ENCODE measurements at places on chromosomes 4 and X. TPM values are rescaled to one million over a fixed set of nuclear protein-coding genes. Genes with fewer than 3 reads are reported as not detected.
A peak's percentile ranks its signal among the peaks of the same experiment; 100 is the strongest.

JAKMIP1 gene
- total RNA-seq, result not detected

FAT4 gene
- total RNA-seq, result 16.8 TPM

TBX22 gene
- not detected for total RNA-seq

UGDH gene
- total RNA-seq, result 81.1 TPM

NSUN7 gene
- 5.0 TPM for total RNA-seq

TMPRSS11F gene
- not detected for total RNA-seq

WNK3 gene
- 3.3 TPM for total RNA-seq

PRRG3 gene
- not detected for total RNA-seq

DNA sequence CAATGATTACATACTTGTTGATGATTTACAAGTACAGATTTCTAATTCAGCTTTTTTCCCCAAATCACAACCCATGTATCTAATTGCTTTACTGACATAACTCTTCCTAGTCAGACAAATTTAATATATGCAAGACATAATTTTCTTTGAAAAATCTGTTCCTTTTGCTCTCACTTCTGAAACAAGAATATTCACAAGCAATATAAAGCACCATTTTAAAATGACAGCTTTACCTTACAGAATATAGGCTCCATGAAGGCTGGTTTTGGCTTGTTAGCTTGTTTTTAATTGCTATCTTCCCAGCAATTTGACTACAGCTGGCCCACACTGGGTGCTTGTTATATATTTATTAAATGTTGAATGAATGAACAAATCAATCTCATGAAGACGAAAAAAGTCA is 24.5 kb downstream of the GPM6A start:
- no peak overlapping the region for H3K27ac ChIP-seq
- no peaks in the 10 kb centered on the region for H3K4me1 ChIP-seq
- H3K4me3 ChIP-seq, result no peak overlapping the region
- DNase-seq, result no peak
- no peaks in the 10 kb centered on the region for H3K27me3 ChIP-seq
- H3K36me3 ChIP-seq, result no peaks in the 10 kb centered on the region

DNA sequence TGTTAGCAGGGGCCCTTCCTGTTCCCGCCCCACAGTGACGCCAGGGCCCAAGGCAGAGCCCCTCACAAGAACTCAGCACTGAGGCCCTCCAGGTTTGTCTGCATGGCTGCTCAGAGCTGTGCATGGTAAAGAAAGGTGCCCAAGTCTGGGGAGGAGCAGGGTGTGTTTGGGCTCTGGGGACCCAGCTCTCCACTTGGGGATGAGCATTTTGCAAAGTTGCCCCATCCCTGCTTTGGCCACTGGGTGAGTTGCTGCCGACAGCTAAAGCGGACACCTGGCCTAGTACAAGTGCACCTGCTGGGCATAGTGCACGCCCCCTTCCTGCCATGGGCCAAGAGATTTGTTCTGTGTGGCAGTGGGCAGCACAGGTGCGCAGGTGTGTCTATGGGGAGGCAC is 2.0 kb upstream of the MXD4 start:
- peaks cover 25% of the 10 kb centered on the region for H3K4me1 ChIP-seq
- H3K36me3 ChIP-seq, result no peaks in the 10 kb centered on the region
- DNase-seq, result no peak
- H3K4me3 ChIP-seq, result no peak overlapping the region
- no peaks in the 10 kb centered on the region for H3K27me3 ChIP-seq

GRCh38 chr4:180169394-180169793 is 2073.8 kb upstream of the TENM3 start:
- H3K36me3 ChIP-seq, result no peaks in the 10 kb centered on the region
- H3K4me3 ChIP-seq, result no peak overlapping the region
- no peaks in the 10 kb centered on the region for H3K27me3 ChIP-seq
- no peak overlapping the region for H3K27ac ChIP-seq
- H3K4me1 ChIP-seq, result no peaks in the 10 kb centered on the region

DNA sequence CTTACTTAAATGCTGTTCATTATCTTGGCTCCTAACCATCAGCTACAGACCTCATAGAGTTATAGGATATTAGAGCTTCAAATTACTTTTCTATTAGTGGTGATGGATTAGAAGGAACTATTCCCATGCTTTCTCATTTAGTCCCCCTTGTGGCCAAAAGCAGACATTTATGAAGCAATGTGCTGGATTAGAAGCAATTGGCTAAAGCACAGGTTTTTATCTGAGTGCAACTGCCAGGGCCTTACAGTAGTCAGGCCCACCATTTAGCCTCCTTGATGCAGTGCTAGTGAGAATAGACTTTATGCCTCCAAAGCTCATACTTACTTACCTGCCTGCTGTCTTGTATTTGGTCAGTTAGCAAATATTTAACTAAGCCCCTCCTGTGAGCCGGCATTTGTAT is 93.0 kb downstream of the TSPAN7 start:
- H3K4me1 ChIP-seq, result no peaks in the 10 kb centered on the region
- H3K4me3 ChIP-seq, result no peak overlapping the region
- no peaks in the 10 kb centered on the region for H3K36me3 ChIP-seq
- H3K27me3 ChIP-seq, result no peaks in the 10 kb centered on the region
- no peak overlapping the region for H3K27ac ChIP-seq

DNA sequence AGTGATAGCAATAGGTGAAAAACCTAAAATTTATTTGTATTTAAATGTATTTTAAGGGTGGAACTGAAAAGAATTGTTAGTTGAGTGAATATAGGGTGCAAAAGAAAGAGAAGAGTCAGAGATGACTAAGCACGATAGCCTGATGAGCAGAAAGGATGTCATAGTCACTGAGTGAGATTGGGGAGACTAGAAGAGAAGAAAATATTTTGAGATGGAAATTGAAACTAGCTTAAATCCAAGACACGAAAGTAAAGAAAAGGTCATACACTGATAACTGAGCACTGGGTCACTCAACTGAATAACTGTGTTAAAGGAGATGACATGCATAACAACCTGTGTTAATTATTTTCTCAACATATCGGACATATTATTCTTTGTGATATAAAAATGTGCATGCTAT is 55.5 kb downstream of the SPANXN4 start:
- H3K36me3 ChIP-seq, result no peaks in the 10 kb centered on the region
- no peaks in the 10 kb centered on the region for H3K27me3 ChIP-seq

- no peak overlapping the region for H3K27ac ChIP-seq
- H3K4me1 ChIP-seq, result no peaks in the 10 kb centered on the region
- DNase-seq, result no peak
- no peaks in the 10 kb centered on the region for H3K27me3 ChIP-seq
These were observed 444.2 kb upstream of the SLIT2 start for GRCh38 chr4:19807505-19807904.

DNA sequence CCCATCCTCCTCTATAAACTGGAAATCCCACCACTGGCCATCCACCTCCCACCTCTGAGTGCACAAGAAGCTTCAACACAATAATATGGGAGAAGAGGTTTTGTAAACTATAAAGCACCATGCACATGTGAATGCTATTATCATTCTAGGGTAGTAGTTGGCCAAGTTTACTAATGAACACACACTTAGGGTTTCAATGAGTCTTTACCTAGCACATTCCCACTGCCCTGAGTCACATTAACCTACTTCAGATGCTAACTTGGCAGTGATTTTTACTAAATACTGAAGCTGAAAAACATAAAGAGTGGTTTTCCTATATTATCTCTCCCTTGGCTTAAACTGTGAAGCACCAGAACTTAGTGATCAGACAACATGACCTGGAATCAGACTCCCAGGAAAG is 93.9 kb downstream of the SH3KBP1 start:
- no peaks in the 10 kb centered on the region for H3K27me3 ChIP-seq
- no peaks in the 10 kb centered on the region for H3K36me3 ChIP-seq
- H3K4me3 ChIP-seq, result no peak overlapping the region
- H3K4me1 ChIP-seq, result no peaks in the 10 kb centered on the region
- DNase-seq, result no peak

DNA sequence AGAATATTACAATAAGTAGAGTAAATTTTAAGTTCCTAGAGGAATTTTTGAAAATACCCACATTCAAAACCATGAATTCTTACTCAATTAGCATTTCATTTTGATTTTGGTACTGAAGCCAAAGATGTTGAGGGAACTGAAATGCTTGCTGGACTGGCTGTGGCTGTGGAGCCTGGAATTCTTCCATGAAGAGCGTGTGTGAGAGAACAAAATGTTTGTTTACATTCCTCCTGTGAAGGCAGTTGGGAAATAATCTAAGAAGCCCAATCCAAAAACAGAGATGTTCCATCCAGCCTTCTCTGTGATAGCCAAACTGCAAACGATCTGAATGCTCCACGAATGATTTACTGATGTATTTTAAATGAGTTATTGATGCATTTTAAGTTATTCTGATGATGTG is 3.8 kb upstream of the ADH1B start:
- peak overlapping the region; percentile 81 for H3K27ac ChIP-seq
- H3K27me3 ChIP-seq, result no peaks in the 10 kb centered on the region
- no peak overlapping the region for H3K4me3 ChIP-seq
- peaks cover 24% of the 10 kb centered on the region for H3K4me1 ChIP-seq

- H3K27ac ChIP-seq, result no peak overlapping the region
- no peak overlapping the region for H3K4me3 ChIP-seq
- no peaks in the 10 kb centered on the region for H3K4me1 ChIP-seq
- DNase-seq, result no peak
- H3K36me3 ChIP-seq, result no peaks in the 10 kb centered on the region
These were observed 33.0 kb upstream of the RAPGEF2 start for GRCh38 chr4:159069922-159070321.

- DNase-seq, result no peak
- H3K27me3 ChIP-seq, result no peaks in the 10 kb centered on the region
- H3K27ac ChIP-seq, result peak overlapping the region; percentile 28
- no peaks in the 10 kb centered on the region for H3K4me1 ChIP-seq
- H3K4me3 ChIP-seq, result no peak overlapping the region
These were observed 25.9 kb downstream of the ADH1A start for GRCh38 chr4:99264927-99265326.

DNA sequence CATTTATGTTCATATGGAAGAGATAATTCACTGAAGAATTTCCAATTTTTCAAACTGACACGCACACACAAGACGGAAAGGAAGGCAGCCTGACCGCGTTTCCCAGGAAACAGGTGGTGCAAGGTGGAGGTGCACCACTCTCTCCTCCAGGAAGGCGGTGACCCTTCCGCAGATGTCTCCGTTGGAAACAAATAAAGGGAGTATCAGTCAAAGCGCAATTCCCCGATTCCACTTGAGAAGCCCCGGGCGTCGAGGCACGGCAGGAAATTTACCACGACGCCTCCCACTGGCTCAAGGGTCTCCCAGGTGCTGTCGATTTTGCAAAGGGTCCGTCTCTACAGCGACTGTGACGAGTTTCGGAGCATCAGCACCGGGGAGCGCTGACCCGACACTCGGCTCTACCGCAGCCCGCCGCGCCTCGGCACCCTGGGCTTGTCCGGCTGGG is 770 bp upstream of the TIGD2 start:
- peak overlapping the region; percentile 79 for H3K4me3 ChIP-seq
- H3K27me3 ChIP-seq, result no peaks in the 10 kb centered on the region
- no peaks in the 10 kb centered on the region for H3K36me3 ChIP-seq
- H3K27ac ChIP-seq, result peak overlapping the region; percentile 77
- H3K4me1 ChIP-seq, result peaks cover 4% of the 10 kb centered on the region

GRCh38 chrX:7045238-7045955 is 102.1 kb upstream of the STS start:
- DNase-seq, result no peak
- H3K4me1 ChIP-seq, result no peaks in the 10 kb centered on the region
- H3K27me3 ChIP-seq, result no peaks in the 10 kb centered on the region
- H3K4me3 ChIP-seq, result no peak overlapping the region
- H3K27ac ChIP-seq, result no peak overlapping the region

GRCh38 chr4:87409420-87409939 is 12.9 kb upstream of the NUDT9 start:
- H3K4me1 ChIP-seq, result no peaks in the 10 kb centered on the region
- no peaks in the 10 kb centered on the region for H3K27me3 ChIP-seq
- no peak for DNase-seq
- H3K27ac ChIP-seq, result no peak overlapping the region
- H3K4me3 ChIP-seq, result no peak overlapping the region

- no peak overlapping the region for H3K4me3 ChIP-seq
- H3K4me1 ChIP-seq, result no peaks in the 10 kb centered on the region
- no peaks in the 10 kb centered on the region for H3K36me3 ChIP-seq
- H3K27me3 ChIP-seq, result no peaks in the 10 kb centered on the region
- no peak overlapping the region for H3K27ac ChIP-seq
- DNase-seq, result no peak
These were observed 58.2 kb upstream of the DIPK2B start for GRCh38 chrX:45258731-45259402.
